ENCODE measurements at places on chromosomes 16 and 17.

- DNase-seq: no peak
Measured at GRCh38 chr16:85746460-85747215, 4.3 kb downstream of the C16orf74 start.

DNA sequence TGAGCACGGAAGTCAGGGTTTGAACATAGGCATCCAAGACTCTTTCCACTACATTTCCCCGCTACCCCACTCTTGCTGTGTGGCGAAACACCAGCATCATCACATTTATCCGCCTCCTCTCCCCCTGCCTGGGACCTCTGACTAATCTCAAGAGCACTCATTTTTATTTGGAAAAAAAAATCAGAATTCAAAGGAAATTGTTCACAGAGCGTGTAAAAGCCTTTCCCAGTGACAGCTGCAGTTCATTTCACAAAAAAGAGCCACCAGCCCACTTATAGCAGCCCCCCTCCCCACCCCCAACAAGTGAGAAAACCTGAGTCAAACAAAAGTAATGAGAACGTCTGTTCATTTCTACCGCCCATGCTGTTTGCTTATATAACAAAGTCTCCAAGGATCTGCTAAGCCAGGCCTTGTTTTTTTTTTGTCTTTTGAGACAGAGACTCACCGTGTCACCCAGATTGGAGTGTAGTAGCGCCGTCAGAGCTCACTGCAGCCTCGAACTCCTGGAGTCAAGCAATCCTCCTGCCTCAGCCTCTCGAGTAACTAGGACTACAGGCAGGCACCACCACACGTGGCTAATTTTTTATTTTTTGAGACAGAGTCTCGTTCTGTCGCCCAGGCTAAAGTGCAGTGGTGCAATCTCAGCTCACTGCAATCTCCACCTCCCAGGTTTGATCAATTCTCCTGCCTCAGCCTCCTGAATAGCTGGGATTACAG, 48.3 kb upstream of the HAPSTR1 start:
- DNase-seq: no peak

DNA sequence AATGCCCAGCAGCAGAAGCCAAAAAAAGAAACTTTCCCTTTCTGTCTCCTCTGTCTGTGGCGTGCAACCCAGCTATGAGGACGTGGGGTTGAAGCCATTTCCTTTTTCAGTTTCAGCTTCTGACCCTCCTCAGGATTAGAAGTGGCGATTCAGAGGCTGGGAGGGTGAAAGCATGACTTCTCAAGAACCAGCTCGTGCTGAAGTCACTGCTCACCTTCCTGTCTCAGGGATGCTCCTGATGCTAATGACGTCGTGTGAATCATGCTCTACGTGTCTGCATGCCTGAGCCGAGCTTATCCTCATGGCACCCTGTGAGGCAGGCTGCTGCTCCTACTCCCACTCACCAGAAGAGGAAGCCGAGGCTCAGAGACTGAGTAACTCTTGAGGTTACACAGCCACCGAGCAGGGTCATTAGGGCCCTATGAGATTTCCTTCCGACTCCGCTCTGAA, 5.7 kb upstream of the LPO start:
- DNase-seq: no peak

DNA sequence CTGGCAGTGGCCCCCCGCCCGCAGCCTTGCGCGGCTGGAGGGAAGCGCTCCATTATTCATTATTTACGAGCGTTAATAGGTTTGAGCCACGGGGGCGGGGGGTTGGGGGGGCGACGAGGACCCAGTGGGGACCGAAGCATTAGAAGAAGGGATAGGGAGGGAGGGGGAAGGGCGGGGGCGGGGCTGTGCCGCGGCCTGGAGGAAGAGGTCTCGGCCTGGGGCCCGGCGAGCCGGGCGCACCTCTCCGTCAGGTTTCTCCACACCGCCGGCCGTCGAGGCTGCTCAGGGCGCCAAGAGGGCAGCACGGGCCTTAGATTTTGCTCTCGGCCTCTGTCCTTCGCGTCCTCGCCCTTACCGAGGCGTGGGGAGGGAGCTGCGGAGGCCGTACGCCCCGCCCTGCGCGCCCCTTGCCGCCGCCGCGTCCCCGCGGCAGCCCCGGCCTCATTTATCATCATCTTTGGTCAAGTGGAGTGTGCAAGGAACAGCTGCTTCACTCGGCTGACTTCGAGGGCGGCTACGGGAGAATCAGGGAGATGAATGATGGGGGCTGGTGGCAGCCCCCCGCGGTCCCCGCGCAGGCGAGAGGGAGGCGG, 54.2 kb downstream of the SREBF1 start:
- peak; percentile 30 for DNase-seq

DNA sequence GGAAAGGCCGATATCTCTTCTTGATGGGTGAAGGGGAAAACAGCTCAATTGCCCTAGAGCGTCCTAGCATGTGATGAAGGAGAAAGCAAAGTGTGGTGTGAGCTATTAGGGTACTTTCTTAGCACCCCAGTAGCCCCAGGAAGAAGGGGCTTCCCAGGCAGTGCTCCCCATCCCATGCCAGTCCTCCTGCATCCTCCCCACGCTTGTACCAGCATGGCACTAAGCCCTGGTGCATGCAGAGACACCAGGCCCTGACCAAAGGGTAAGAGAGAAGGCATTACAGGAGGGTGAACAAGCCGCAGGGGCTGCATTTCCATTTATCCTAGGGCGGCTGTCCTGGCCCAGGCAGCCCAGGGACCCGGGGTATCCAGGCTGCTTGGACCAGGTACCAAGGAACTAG, 3.1 kb downstream of the CYB561 start:
- DNase-seq: no peak

DNA sequence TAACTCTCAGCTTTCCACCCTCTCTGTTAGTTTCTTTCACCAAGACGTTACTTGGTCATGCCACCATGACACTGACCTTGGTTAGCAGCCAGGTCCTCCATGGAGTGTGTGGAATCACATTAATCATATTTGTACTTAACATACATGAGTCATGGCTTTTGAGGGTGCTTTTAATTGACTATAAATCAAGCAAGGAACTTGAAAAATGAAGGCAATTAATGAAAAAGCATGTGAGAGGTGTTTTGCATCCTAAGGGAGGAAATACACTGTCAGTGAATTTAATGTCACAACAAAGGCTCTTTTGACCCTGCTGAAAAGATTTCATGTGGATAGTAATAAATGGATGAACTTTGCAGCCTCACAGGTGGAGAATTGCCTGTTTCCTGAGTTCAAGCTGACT, 240.7 kb downstream of the CDH13 start:
- DNase-seq: no peak

DNA sequence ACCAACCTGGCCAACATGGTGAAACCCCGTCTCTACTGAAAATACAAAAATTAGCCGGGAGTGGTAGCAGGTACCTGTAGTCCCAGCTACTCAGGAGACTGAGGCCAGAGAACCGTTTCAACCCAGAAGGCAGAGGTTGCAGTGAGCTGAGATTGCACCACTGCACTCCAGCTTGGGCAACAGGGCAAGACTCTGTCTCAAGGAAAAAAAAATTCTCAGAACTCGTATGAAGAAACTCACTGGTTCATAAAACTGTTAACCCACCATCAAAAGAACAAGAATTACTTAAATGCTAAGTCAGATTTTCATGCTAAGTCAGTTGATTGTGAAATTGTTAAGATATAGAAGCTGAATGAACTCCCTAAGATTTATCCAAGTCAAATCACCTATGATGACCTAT, 31.3 kb downstream of the SLC39A11 start:
- DNase-seq: peak; percentile 75

DNA sequence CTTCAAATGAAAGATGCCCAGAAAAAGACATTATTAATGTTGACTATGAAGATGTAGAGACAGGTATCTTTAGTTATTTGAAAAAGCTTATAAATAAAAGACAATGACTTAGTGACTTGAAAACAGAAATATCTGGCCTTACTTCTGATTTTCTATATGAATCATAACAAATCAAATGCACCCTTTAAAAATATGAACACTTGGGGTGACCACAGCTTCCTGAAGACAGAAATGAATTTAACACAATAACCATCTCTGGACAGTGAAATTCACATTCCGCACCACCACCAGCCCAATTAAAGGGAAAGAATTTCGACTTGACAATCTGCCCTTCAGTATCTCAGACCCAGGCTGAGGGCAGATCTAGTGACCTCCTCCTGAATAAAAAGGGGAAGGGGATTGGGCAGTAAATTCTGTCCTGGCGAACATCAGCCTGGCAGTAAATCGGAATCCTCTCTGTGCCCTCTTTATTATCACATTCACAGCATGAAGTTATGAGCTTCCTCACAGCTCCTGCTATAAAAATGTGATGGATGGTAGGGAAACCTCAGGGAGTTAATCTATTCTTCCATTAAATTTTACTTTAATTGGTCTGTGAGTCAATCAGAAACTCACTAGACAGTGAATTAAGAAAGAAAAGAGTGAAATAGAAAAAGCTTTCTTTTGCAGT, 131.5 kb downstream of the SNX11 start:
- no peak for DNase-seq

GRCh38 chr16:53597776-53598175, 94.8 kb upstream of the AKTIP start:
- peak; percentile 58 for DNase-seq

- DNase-seq: no peak
Measured at GRCh38 chr17:20929334-20929733, 113.5 kb downstream of the USP22 start.

DNA sequence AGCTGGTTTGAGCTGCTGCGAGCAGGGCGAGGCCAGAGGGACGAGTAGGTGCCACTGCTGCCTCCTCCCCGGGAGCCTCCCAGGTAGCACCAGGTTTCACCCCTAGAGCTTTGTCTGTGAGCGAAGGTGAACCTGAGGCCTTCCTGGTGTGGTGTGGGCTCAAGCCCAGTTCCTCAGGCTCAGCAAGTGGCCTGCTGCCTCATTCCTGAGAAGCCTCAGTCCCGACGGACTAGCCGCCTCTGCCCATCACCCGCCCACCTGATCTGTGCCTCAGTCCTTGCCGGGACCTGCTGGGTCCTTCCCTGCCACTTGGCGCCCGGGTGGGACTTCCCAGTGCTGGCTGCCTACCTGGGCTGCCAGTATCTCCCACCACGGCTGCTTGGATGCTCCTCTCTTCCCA, 1.7 kb downstream of the NLRC3 start:
- DNase-seq: no peak

- DNase-seq: no peak
Measured at GRCh38 chr16:84271866-84272265, 22.8 kb upstream of the WFDC1 start.

DNA sequence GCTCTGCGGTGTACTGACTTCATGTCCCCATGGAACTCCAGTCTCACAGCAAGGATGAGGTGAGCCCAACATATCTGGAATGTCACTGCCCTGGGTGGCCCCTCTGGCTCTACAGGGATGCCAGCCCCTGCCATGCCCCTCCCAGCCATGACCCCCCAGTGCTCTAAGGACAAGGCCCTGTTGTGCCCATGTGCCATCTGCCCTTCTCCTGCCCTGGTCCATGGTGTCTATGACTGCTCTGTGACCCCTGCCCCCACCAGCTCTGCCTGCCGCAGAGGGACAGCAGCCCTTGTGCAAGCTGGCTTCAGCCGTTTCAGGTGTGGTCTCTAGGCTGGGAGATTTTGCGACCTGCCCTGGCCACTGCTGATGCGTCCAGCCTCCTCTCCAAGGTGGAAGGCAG, 40.3 kb downstream of the TK2 start:
- DNase-seq: no peak

DNA sequence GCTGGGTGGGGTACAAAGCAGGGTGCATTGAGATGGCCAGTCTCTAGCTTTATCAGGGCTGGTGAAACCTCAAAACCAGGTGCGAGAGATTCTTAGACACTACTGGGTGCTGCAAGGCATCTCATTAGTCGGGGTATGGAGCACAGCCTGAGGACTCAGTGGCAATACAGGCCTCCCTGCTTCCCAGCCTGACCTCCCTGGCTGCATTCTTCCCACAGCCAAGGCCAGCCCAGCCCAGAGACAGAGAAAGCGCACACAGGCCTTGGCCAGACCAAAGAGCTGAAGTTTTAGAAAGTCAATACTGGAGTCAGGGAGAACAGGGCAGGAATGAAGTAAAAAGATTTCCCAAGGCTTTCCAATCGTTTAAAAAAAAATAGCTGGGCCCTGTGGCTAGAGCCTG, 12.5 kb downstream of the HNF1B start:
- no peak for DNase-seq

DNA sequence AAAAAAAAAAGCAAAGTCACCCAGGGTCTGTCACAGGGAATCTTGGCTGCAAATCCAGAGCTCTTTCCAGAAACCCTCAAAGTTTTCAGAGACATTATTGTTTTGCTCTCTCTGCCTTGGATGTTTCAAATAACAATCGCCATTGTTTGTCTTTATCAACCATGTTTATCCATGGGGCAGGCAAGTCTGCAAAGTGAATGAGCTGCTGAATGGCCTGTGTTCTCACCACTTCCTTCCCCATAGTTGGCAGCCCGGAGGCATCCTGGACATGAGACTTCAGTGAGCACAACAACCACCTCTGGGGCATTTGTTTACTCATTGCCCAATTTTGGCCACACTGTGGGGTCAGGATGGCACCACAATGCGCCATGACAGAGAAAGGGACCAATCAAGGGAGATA, 53.1 kb upstream of the USP7 start:
- peak; percentile 25 for DNase-seq

DNA sequence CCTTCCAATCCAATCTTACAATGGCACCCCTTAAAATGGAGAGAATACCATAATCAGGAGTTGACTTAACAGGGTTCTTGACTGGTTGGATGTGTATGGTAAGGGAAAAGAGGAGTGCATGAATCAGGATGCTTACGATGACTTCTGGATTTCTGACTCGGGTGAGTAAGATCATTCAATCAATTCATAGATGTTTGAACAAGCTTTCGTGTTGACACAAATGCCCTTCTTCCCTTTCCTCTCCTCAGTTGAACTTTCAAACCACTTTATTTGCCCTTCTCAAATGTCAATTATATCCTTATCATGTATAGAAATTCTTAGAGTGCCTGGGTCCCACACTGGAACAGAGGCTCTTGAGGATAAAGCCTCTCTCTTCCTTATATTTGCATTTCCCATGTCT, 25.9 kb downstream of the ABCC12 start:
- DNase-seq: no peak

DNA sequence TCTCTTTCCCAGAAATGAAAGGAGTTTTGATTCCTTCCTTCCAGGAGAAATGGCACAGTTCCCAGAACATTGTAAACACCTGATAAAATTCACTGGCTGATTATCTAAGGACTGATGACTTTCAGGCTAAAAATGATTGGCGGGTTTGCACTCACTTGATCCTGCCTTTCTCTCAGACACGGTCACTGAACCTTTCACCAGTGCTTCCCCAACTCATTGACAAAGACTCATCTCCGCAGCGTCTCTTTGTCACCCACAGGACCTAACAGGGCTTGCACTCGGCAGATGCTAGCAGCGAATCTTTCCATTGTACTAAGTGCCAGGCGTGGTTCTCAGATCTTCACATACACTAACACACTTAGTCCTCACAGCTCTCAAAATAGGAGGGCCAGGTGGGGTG, 7.3 kb upstream of the DHRS7C start:
- no peak for DNase-seq

Measured in hematopoietic multipotent progenitor cell treated with erythropoietin and hydrocortisone succinate and interleukin-3 and kit ligand, for 4 days (in vitro differentiated cells).